ENCODE measurements at places on chromosomes 3 and 15.

DNA sequence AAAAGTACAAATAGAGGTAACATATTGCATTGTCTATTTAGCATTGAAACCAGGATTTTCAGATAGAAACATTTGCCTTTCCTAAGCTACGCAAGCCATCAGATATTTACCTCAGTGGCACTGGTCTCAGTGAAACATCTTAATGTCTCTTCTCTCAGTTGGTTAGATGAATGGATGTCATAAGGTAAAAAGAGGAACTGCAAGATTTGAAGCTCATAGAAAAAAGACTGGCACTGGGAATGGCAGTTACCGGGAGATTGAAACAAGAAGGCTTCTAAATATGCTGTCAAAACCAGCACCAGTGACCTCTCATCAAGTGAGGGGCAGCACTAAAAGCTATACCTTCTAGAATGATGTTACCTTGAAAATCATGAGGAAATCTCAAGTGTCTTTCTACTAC lies 486.4 kb downstream of the FHIT start:
- DNase-seq, result no peak

- no peak for DNase-seq
Measured at GRCh38 chr3:119595639-119596334, 1.9 kb upstream of the PLA1A start.

GRCh38 chr3:94862703-94863102 lies 799.8 kb downstream of the NSUN3 start:
- DNase-seq, result no peak

GRCh38 chr3:86733257-86733656 lies 257.7 kb downstream of the VGLL3 start:
- no peak for DNase-seq

GRCh38 chr3:163622384-163622783 lies 1455.9 kb downstream of the SI start:
- DNase-seq, result no peak

GRCh38 chr3:73656241-73656890 lies 31.6 kb upstream of the PDZRN3 start:
- DNase-seq, result no peak

GRCh38 chr3:194938845-194939531 lies 253.3 kb downstream of the FAM43A start:
- DNase-seq, result no peak

DNA sequence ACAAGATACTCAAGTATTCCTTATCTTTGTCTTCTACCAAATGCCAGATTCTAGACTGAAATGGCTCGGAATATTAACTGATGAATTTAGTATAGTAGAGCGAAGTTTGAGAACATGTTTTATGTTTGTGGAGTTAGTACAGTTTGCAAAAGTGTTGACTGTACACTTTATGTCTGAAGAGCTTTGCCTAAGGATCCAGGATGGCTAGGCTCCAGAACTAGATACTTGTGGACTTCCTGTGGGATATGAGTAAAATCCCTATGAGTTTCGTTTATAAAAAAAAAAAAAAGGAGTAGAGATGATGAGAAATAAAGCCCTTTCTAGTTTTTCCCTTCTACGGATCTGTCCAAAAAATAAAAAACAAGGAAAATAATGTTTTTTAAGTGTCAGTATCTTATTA lies 96.7 kb downstream of the TP63 start:
- no peak for DNase-seq

DNA sequence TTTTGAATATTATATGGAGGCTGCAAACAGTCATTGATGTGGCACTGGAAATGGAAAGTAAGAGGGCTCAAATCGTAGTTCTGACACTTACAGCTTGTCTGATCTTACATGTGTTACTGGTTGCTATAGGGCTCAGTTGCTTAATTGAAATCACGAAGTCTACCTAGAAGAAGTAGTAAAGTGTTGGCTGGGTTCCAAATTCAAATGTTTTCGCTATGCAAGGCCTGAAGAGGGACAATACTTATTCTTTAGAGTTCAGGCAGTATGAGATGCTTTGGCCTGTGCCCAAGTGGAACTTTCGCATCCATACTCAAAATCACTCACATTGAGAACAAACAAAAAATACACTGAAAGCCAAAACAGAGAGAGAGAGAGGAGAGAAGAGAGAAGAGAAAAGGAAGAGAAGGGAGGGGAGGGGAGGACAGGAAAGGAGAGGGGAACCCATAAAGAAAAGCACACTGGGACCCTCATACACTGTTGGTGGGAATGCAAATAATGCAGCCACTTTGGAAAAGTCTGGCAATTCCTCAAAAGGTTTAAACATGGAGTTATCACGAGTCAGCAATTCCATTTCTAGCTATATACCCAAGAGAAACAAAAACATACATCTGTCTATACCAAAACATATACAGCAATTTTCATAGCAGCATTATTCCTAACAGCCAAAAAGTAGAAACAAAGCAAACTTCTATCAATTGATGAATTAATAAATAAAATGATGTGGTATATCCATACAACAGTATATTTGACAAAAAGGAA lies 2.9 kb upstream of the FXR1 start:
- DNase-seq, result no peak

DNA sequence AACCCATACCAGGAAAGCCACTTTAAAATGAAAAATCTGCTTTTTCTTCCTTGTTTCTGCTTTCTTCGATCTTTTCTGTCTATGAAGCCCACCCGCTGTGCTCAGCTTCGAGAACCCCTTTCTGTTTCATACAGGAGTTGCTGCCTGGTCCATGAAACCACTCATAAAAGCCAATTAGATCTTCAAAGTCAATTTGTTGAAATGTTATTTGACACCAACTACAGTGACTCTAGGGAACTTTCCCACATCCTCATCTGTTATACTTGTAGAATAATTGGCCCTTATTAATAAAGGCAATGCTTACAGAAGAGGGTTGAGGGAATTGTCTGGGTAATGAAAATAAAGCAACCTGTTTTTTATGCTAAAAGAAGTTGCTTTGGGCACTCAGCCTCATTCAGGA lies 523.6 kb downstream of the OCA2 start:
- no peak for DNase-seq

DNA sequence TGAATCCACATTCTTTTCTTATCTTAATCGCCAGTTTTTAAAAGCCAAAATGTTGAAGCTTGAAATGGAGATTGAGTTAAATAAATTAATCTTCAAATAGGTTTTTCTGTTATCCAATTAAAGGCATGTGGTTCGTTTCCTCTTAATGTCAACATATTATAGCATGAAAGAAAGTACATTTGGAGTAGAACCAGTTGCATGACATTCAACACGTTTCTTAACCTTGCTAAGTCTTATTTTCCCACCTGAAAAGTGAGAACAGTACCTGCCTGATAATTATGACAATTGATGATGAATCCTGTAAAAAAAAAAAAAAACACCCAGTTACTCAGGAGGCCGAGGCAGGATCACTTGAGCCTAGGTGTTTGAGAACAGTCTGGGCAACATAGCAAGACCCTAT lies 29.3 kb downstream of the PIAS1 start:
- no peak for DNase-seq

DNA sequence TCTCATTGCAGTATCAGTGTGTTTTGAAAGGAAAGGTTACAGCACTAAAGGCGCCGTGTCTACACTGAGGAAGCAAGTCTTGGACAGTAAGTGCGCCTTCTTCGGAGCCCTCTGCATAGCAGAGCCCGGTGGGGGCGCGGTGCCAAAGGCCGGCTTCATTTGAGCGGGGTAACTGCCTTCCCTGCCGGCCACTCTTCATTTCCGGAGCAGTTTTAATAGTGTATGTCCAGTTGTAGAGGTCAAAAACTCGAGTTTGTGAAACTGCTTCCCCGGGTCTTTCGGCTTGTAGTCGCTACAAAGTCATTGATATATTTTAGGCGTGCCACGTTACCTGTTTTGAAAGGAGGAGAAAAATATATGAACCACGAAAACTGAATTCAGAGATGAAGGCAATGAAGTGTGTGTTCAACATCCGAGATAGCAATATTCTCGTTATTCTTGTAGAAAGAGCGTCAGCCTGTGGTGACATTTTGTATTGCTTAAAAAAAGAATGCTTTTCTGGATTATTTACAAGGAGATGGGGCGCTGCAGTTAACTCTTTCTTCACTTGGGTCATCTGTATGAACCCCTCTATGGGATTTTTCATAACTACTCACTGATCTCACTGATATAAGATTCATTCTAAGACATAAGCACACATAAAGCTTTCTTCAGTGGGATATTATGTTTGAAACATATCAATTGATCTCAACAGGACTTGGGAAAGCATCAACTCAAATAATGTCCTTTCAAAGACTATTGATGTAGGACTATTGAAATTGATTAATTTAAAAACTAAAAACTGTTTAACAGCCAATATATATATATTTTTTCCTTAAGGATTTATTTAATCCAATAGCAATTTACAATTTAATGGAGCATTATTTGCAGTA lies 3.0 kb downstream of the ALCAM start:
- peak; percentile 79 for DNase-seq

DNA sequence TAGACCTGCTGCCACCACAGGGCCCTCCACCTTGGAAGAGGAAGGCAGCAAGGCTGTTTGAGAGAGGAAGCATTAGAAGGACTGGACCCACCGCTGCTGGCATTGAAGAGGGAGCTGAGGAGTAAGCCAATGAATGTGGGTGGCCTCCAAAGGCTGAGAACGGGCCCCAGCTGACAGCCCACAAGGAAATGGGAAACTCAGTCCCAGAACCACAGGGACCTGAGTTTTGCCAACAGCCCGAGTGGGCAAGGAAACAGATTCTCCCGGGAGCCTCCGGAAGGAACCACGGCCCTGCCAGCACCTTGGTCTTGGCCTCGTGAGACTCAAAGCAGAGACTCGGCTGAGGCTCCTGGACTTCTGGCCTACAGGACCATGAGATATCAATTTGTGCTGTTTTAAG lies 95.4 kb upstream of the SNRPA1 start:
- DNase-seq, result no peak

DNA sequence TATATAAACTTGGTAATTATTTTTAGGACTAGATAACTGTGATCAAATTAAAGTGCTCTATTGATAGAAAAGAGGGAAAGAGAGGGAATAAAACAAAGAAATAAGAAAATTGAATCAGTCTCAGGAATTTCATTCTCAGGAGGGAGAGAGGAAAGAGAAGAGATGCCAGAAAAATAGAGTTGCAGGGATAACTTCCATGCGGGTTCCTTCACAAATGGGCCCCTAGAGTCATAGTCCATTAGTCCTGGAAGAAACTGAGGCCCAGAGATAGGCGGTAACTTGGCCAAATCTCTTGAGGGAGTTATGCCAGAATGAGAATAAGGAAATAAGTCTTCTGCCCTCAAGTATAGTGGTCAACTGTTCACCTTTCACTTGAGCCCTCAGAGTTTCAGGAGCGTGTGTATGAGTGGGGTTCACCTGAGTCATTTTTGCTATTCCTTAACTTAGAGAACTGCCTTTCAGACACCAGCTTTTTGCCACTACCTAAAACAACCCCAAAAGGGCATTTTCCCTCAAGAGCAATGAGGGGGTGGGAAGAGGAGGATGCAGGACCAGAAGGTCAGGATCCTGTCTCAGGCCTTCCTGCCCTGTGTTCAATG lies 192.6 kb downstream of the MEX3B start:
- no peak for DNase-seq

- DNase-seq, result peak; percentile 74
Measured at GRCh38 chr3:124217542-124217941, 225.6 kb upstream of the ROPN1 start.

DNA sequence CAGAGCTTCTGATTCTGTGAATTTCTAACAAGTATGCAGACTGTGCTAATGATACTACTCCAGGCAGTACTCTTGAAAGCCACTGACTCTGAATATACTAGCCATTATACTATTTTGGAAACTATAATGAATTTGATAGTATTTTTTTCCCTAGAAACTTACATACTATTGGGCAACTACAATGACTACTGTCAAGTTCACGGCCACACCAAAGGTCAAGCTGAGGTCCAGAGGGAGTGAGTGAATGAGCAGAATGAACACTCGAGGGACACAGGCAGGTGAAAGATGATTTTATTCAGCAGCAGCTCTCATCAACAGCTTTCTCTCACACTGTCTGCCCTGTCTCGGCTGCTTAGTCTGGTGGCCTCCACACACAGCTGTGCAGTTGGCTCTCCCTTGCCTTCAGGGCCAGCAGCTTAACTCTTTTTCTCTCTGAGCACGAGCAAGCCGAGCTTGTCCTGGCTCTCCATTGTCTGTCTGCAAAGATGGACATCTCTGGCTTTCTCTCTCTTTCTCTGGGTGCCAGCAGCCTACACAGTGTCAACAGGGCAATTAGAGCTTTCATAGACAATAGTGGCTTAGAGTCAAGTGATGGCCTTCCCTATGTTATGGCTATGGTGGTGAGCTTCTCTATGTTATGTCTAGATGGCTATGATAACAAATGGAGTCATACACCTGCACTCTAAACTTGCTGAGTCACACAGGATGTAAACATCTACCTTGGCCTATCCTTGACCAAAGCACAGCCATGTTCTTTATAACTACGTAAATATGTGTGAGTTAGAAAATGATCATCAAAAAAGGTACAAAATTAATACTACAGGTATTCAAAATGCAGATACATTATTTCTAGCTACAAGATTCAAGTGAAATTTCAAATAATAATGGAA lies 362.4 kb downstream of the CGGBP1 start:
- DNase-seq, result no peak

DNA sequence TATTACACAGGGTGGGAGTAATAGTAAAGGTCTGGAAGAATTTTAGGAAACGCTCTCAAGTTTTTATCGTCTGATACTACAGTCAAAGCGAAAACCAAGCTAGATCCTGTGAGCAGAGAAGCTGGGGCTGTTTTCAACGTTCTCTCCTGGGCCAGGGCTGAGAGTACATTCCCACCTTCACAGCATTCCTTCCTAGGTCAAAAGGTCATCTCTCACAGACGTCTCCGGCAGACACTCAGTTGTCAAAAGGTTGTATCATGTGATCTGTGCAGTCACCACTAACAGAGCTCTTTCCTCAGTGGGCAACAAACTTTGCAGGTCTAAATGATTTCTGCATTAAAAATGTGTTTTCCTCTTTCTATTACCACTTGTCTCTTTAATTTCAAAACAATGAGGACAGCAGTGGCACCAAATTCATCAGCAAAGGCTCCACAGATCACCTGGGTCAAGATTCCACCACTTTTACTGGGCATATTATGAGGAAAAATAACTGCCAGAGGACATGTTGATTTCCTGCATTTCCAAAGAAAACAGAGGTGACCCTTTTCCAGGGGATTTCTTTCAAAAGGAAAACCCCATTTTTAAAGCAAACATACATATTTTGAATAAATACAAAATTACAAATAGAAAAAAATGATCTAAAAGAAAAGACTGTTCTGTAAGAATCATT lies 41.9 kb downstream of the MEIS2 start:
- DNase-seq, result no peak

DNA sequence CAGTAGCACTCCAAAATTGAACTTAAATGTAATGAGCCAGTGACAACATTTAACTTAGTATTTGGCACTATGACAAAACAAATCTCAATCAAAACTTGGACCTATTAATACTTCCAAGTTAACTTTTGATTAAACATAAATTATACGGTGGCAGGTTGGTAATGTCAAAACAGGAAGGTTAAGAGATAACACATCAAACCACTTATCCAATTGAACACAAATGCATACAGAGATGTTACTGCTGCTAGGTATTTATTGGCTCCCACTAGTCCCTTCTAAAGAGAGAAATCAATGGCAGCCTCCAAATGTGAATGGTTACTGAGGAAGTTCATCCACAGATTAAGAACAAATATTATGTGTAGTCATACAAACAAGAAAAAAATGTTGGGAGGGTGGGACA lies 1.8 kb downstream of the GSK3B start:
- no peak for DNase-seq

All from left hindlimb (tissue), 1 donor.